ENCODE measurements at places on chromosomes 4 and X.

- no peak for DNase-seq
Observed at GRCh38 chr4:121977251-121978171, 25.7 kb upstream of the TRPC3 start.

- no peak for DNase-seq
Observed at GRCh38 chrX:127317159-127317558, 497.6 kb downstream of the PRR32 start.

- DNase-seq, result no peak
Observed at GRCh38 chr4:164931551-164932324, 45.7 kb downstream of the TRIM61 start.

- DNase-seq, result peak; percentile 35
Observed at GRCh38 chr4:151409470-151410313, 716 bp downstream of the FHIP1A start.

DNA sequence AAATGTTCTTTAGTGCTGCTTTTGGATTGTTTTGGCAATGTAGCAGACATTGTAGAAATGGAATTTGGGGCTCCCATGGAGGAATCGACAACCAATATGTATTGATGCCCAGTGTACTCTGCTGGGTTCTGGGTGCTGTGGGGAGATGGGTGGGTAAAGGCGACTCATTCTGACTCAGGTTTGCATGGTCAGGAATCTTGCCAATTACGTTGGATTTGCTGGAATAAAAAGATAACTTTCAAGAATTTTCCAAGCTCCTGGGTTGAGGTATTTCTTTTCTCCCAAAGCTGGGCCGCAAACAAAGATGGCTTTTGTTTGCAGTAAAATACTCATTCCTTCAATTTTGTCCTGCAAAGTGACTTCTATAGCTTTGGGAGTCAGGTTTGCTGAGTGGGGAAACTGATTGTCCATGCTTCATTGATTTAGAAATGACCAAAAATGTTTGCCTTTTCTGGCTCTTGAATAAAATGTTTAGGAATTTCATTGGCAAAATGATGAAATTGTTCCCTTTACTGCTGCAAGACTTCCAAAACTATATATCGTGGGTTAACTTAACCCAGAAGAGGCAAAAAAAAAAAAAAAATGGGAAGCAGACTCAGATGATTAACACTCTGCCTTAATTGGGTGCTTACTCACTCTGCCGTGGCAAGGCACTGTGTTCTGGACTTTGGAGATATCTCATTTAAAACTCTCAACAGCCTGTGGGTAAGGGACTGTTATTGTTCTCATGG, 57.0 kb downstream of the RTL9 start:
- DNase-seq, result no peak

DNA sequence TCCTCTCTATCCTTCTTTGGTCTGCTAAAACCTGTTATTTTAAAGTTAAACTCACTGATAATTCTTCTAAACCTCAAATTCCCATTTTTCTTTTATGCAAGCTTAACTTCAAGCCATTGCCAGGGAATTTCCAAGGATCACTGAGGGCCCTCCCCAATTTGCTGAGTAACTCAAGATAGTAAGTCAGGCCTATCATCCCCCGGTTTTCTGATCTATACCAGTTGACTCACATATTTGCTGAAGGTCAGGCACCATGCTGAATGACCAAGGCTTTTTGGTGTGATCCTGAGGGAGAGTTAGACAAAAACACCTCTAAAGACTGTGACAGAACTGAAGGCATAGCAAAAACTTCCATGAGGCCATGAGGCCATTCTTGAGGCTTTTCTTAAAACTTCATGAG, 1301.9 kb downstream of the PCDH7 start:
- no peak for DNase-seq

GRCh38 chrX:107825698-107826237, at the start of gene MID2:
MID2 (plus strand) TSS chrX:107825866; CDS start chrX:107826427, 561 bp downstream.
- DNase-seq, result no peak

GRCh38 chr4:87707279-87707918, 57.3 kb downstream of the DMP1 start:
- no peak for DNase-seq

- DNase-seq, result no peak
Observed at GRCh38 chr4:156945532-156945931, 26.1 kb downstream of the PDGFC start.

DNA sequence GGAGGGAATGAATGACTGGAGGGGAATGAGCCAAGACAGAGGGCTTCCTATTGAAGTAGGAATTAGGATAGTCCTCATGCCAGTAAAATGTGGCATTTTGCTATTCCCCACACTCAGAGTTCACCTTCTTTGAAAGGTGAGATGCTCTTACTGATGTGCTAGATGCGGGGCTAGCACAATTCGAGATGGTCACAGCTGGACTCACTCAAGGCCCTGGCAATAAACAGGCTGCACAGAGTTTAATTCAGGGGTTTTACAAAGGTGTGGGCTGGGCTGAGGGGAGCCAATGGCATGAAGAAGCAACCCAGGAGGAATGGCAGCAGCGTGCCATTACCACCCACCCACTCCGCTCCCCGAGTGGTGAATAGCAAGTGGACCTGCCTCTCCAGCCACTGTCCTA, 55.1 kb downstream of the ENPP6 start:
- no peak for DNase-seq

DNA sequence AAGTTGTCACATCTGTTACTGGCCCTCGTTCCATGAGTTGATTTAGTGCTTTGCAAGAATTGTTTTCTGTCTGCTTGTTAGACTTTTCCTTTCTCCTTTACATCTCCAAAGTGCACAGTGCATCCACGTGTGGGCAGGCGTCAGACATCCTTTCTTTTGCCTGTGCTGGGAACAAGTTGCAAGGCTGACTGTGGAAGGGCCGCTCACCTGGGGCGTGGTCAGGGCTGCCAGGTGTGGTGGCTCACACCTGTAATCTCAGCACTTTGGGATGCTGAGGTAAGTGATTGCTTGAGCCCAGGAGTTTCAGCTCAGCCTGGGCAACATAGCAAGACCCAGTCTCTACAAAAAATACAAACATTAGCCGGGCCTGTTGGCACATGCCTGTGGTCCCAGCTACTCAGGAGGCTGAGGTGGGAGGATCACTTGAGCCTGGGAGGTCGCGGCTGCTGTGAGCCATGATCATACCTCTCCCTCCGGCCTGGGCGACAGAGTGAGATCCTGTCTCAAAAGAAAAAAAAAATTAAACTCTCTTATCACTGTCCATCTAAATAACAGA, 46.2 kb downstream of the RGS12 start:
- DNase-seq, result no peak

DNA sequence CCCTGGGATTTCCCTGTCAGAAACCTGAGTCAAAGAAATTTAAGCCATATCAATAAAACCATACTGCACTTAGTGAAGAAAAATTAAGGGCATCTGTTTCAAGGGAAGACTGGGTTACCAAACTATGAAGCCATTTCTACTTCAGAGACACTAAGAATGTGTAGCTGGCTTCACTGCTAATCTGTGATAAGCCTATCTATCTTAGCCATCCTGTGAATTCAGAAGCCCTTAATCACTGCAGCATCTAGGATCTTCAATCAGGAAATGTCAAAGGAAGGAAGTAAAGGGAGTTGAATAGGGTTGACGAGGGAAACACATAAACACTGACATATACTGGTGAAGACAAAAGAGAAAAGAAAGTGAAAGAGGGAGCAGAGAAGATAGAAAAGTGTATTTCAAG, 777.6 kb upstream of the DIAPH2 start:
- DNase-seq, result no peak

GRCh38 chrX:129449148-129449547, 74.1 kb downstream of the SMARCA1 start:
- DNase-seq, result no peak

- DNase-seq, result no peak
Observed at GRCh38 chr4:155713911-155714310, 44.9 kb upstream of the GUCY1B1 start.

GRCh38 chrX:129843459-129844306, at the start of gene ZDHHC9:
ZDHHC9 (minus strand) TSS chrX:129843886; CDS start chrX:129841945, 1,941 bp downstream.
- peak; percentile 60 for DNase-seq

GRCh38 chrX:103791228-103791627, 14.6 kb downstream of the PLP1 start:
- DNase-seq, result no peak

- DNase-seq, result no peak
Observed at GRCh38 chr4:72743078-72743477, 174.1 kb upstream of the ADAMTS3 start.

GRCh38 chr4:28966982-28967381, 1753.2 kb upstream of the PCDH7 start:
- no peak for DNase-seq

DNA sequence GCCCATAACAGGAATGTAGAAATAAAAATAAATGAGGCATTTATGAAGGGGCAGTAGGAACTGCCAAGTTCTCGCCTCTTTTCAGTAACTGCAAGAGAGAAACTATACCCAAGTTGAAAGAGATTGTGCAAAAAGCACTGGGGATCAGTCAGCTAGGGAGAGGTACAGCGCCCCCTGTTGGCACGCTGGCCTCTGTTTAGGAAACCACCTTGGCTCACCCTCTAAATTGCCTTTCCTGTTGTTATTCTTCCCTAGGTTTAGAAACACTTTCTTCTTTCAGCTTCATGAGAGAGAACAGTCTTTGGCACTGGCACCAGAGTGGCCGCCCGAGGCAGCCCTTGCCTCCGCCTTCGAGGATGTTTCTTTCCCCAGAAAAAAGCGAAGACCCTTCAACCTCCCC, 348.5 kb downstream of the MID1IP1 start:
- peak; percentile 47 for DNase-seq

DNA sequence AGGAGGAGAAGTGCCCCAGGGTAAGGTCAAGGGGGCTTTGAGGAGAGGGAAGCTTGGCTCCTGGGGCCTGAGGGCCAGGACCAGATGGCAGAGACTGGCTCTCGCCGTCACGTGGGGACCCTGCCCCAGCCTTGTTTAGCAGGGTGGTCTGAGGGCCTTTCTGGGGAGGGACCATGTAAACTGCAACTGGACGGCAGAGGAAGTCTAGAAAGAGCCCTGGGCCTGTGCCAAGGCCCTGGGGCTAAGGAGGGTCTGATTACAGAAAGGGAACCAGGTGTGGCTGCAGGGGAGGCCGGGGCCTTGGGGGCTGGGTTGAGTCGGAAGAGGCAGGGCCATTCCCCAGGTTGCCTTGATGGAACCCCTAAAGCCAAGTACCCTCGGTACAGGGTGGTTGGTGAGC, 1.8 kb upstream of the HGFAC start:
- no peak for DNase-seq

GRCh38 chrX:65596270-65597034, 61.9 kb upstream of the LAS1L start:
- DNase-seq, result no peak

DNA sequence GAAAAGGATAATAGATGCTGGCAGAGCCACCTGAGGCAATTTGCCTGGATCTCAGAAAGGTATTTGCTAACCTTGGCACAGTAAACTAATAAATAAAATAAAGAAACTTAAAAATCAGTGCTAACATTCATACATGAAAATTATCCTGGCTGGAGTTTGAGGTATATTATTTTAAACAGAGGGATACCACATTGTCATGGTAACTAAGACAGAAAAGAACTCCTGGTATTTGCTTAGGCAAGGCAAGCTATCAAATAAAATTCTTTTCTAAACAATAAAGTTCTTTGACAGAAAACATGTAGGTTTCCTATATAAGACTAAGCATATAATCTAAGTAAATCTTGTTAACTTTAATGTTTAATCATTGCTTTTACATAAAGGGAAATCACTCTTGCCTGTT, 218.8 kb downstream of the MAGEB17 start:
- DNase-seq, result no peak

DNA sequence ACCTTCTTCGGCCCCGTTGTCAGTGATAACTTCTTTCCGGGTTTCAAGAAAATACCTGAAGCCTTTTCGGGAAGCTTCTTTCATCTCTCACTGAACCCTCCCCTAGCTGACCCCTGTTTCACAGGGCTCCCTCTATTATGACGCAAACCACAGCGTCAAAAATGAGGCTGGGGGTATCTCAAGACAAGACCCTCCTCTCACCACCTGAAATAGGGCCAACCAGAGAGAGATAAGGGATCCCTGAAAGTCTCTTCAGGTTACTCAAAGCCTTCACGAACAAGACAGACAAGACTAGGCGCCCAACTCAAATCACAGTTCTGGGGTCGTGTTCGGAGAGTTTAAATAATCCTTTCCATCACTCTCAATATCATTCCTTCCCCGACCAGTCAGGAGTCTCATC, 1.2 kb downstream of the PHF8 start:
- DNase-seq, result no peak

DNA sequence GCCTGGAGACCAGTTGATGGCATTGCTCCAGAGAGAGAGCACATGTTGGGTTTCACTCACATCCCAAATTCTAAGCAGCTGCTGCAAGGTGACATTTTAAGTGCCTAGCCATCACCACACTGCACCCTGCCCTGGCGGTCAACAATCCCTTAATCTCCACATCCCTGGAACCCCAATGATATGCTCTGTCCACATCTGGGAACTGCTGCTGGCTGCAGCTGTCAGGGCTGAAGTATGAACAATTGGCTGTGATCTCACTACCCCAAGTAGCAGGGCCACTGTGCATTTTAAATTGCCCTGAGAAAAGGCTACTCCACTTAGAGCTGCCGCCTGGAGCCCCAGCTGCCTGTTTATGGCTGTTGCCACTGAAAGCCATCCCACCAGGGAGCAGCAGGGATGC, 190.6 kb downstream of the ACTRT1 start:
- DNase-seq, result no peak

DNA sequence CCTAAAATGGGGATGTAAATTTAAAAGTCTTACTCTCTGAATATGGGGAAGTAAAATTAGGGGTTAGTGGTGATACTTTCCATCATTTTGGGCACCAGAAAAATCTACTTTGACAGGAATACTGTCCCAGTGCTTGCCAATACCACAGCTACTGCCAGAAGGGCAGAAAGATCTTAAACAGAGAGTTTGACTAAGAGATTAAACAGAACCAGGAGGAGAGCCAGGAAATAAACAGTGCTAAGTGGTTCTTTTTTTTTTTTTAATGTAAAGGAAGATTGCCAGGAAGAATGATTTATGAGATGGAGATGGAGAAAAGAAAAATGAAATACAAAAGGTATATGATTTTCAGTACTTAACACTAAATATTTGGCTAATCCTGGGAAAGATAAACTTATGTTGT, 126.8 kb downstream of the RTL3 start:
- no peak for DNase-seq

All from NT2/D1 (cell line).